ENCODE measurements at places on chromosomes 5 and 9.

DNA sequence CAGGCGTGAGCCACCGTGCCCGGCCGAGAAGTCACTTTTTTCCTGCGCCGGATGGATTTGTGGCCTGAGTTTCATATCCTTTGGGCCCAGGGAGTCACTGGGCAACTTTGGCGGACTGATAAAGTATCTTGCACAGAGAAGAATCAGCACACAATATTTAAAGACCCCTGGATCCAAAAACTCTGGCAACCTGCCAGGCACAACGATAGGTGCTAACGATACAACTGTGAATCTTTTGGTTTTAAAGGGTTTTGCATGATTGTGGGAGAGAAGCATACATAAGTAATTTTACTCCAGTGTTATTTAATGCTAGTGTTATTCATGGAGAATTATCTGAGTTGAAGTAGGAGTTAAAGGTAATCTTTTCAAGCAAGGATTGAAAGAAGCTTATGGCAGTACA lies 85.3 kb downstream of the TAF11L14 start:
- H3K27me3 ChIP-seq = peaks cover 11% of the 10 kb centered on the region
- H3K4me3 ChIP-seq = no peak overlapping the region
- H3K36me3 ChIP-seq = no peaks in the 10 kb centered on the region

GRCh38 chr9:5510360-5510931 lies at the start of gene PDCD1LG2:
PDCD1LG2 (plus strand) TSS chr9:5510531; CDS start chr9:5522547, 12,016 bp downstream.
- H3K27ac ChIP-seq = no peak within 1 kb of the TSS
- H3K27me3 ChIP-seq = no peaks in the 10 kb centered on the region
- no peaks in the 10 kb centered on the region for H3K4me1 ChIP-seq
- no peaks in the 10 kb centered on the region for H3K36me3 ChIP-seq
- no peak for DNase-seq

DNA sequence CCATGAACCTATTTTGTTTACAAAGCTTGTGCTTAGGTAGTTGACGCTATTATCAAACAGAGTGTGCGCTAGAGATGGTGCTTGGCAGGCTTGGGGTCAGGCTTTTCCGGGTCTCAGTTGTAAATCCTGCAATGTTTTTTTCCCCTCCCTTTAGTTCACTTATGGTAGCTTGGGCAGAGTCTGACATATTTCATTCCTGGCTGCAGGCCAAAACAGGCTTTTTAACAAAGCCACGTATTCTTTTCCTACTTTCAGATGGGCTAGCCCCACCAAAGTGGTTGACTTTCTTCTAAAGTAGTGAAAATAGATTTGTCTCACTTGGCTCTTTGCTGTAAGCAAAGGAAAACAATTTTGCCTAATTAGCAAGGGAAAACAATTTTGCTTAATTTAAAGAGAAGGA lies 58.0 kb upstream of the FBN2 start:
- H3K4me3 ChIP-seq = no peak overlapping the region
- no peaks in the 10 kb centered on the region for H3K36me3 ChIP-seq
- H3K27ac ChIP-seq = no peak overlapping the region
- H3K27me3 ChIP-seq = peaks cover 23% of the 10 kb centered on the region
- no peak for DNase-seq
- H3K4me1 ChIP-seq = peaks cover 12% of the 10 kb centered on the region

GRCh38 chr5:37777432-37778130 lies 62.3 kb downstream of the GDNF start:
- no peaks in the 10 kb centered on the region for H3K27me3 ChIP-seq
- H3K36me3 ChIP-seq = no peaks in the 10 kb centered on the region
- H3K4me3 ChIP-seq = no peak overlapping the region
- no peak overlapping the region for H3K27ac ChIP-seq

GRCh38 chr5:136055612-136056309 lies 27.0 kb downstream of the TGFBI start:
- no peaks in the 10 kb centered on the region for H3K27me3 ChIP-seq
- H3K36me3 ChIP-seq = no peaks in the 10 kb centered on the region
- H3K4me3 ChIP-seq = no peak overlapping the region
- H3K27ac ChIP-seq = no peak overlapping the region
- no peaks in the 10 kb centered on the region for H3K4me1 ChIP-seq
- no peak for DNase-seq

- no peak overlapping the region for H3K4me3 ChIP-seq
Measured at GRCh38 chr9:91187965-91188344, 173.8 kb downstream of the AUH start.

- DNase-seq = no peak
- no peaks in the 10 kb centered on the region for H3K27me3 ChIP-seq
- H3K27ac ChIP-seq = no peak overlapping the region
- peak overlapping the region; percentile 72 for H3K4me3 ChIP-seq
- no peaks in the 10 kb centered on the region for H3K36me3 ChIP-seq
- no peaks in the 10 kb centered on the region for H3K4me1 ChIP-seq
Measured at GRCh38 chr5:176424181-176424580, 7.8 kb upstream of the CLTB start.

DNA sequence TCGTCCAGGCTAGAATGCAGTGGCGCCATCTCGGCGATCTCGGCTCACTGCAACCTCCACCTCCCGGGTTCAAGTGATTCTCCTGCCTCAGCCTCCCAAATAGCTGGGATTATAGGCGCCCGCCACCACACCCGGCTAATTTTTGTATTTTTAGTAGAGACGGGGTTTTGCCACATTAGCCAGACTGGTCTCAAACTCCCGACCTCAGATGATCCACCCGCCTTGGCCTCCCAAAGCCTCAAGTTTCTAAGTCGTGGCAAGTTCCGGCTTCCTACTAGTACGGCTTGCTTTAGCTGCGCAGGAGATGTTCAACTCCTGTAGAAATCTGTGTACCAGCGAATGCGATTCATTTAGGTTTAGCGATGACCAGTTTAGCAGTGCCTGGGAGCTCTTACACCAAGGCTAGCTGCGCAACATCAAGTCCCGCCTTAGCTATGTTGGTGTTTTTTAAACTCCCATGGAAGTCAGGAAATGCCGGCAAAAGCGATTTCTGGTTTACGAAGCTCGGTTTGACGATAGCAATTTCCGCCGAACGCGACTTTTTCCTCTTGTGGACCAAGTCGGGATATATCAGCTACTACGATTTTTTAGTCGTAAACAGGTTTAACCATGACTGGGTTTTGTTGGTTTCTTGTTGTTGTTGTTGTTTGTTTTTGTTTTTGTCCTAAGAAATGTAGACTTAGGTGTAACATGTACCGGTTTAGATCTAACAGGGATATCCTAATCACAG lies 46.4 kb downstream of the ANXA2R start:
- no peaks in the 10 kb centered on the region for H3K4me1 ChIP-seq
- no peaks in the 10 kb centered on the region for H3K36me3 ChIP-seq
- peak overlapping the region; percentile 67 for H3K4me3 ChIP-seq

DNA sequence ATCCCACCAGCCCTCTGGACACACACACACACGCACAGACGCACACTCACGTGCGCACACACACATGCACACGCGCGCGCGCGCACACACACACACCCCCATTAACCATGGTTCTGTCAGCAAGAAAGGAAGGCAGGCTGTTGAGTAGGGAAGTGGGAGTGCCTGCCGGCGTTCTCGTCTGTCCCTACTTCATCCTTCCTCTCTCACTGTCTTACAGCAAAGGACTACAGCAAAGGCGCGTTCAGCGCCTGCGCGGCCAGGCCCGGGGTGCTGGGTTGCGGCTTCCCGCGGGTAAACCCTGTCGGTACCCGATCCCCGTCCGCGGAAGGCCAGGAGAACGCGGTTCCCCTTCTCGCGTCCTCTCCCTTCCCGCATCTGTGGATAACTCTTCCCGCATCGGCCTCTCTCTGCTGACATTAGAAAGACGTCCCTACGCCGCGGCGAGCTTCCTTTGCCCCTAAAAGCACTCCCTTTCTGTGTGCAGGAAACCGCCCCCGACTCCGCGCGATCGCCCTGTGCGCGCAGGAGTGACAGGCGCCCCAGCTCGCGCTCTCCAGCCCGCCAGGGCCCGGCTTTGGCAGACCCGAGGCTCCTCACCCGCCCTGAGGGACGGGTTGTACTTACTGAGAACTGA lies 219.2 kb downstream of the AGTPBP1 start:
- H3K4me1 ChIP-seq = no peaks in the 10 kb centered on the region
- H3K4me3 ChIP-seq = peak overlapping the region; percentile 78
- peaks cover 22% of the 10 kb centered on the region for H3K27me3 ChIP-seq
- H3K27ac ChIP-seq = no peak overlapping the region

GRCh38 chr5:142726188-142726731 lies 40.4 kb upstream of the FGF1 start:
- H3K36me3 ChIP-seq = no peaks in the 10 kb centered on the region
- no peak for DNase-seq
- no peaks in the 10 kb centered on the region for H3K27me3 ChIP-seq

- no peaks in the 10 kb centered on the region for H3K36me3 ChIP-seq
- no peak overlapping the region for H3K27ac ChIP-seq
- no peak overlapping the region for H3K4me3 ChIP-seq
- no peak for DNase-seq
- no peaks in the 10 kb centered on the region for H3K27me3 ChIP-seq
Measured at GRCh38 chr5:173139631-173140030, 4.7 kb upstream of the BNIP1 start.

DNA sequence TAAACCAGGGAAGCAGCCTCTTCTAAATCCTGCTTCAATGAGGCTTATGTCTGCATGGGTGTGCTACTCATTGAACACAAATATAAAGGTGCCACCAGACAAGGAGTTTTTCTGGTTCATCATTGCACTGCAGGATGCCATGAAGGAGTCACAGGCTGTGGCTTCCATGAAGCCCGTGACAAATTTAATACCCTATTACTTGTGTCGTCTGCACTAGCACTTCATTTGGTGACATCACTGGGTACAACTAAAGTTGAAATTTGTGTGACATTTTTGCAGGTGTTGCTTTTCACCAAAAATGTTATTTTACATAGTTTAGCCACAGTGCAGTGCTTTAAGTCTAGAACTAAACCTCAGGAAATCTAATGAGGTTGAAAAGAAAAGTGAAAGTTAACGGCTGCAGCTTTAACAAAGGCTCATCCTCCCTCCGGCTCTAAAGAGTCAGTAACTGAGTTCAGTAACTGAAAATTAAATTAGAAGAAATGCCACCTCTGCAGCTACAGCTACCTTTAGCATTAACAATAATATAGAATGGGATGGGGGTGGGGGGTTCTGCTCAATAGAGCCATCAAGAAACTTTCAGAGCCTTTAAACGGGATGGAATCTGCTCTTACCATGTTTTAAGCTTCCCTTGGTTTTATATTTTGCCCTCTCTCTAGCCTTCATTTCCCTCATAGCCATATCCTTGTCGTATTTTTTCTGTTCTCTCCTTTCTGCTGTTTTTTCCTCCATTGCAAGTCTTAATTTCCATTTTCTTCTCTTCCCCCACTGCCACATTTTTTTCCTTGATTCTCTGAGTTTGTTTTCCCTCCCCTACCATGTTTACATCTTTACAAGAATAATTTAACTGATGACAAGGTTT lies 233.8 kb upstream of the TMEM161B start:
- H3K27ac ChIP-seq = no peak overlapping the region
- H3K4me3 ChIP-seq = no peak overlapping the region

DNA sequence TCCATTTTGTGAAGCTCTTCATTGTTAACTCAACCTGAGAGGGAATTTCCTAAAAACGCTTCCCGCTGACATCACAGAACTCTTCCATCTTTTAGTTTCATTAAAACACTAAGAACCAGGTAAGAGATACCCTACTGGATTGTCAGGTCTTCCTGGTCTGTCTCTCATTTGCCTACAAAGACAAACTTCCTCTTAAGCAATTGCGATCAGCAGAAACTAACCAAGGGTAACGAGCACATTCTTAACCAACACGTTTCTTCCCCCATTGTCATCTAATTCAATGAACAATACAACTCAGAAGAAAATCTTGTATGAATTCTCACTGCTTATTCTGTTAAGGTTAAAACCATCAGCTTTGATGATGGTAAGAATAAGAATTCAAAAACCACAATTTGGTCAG lies 6.6 kb downstream of the FBXW11 start:
- DNase-seq = no peak
- peaks cover 28% of the 10 kb centered on the region for H3K4me1 ChIP-seq
- H3K27ac ChIP-seq = no peak overlapping the region
- peaks cover 7% of the 10 kb centered on the region for H3K36me3 ChIP-seq

DNA sequence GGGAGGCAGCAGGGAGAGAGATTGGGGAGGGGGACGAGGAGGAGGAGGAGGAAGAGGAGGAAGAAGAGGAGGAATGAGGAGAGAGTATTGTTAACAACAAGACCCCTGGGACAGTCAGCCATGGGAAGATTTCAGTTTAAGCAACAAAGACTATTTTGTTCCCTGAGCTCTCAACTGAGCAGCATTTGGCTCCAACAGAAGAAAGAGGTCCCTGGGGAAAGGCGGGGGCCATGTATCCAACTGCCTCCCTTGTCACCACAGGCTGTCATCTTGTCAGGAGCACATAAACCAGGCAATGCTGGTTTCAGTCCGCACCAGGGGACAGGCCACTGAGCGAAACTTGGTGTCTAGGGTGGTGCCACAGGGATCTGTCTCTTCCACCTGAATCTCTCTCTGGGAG lies 316.1 kb downstream of the TLE1 start:
- DNase-seq = no peak
- H3K27ac ChIP-seq = no peak overlapping the region
- no peaks in the 10 kb centered on the region for H3K36me3 ChIP-seq
- peaks cover 11% of the 10 kb centered on the region for H3K4me1 ChIP-seq

DNA sequence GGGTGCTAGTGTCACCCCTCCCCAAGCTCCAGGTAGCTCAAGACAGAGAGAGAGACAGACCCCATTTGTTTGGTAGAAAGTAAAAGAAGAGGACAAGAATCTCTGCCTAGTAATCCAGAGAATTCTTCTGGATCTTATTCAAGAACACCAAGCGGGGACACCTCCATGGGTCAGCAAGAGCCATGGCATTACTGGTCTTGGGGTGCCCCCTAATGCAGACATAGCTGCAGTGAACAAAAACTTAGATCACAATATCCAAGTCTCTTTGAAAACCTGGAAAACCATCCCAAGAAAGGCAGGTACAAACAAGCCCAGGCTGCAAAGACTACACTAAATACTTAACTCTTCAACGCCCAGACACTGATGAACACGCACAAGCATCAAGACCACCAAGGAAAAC lies 29.9 kb upstream of the PDE4D start:
- H3K27me3 ChIP-seq = no peaks in the 10 kb centered on the region
- H3K36me3 ChIP-seq = no peaks in the 10 kb centered on the region
- no peak overlapping the region for H3K27ac ChIP-seq
- DNase-seq = peak; percentile 53
- no peaks in the 10 kb centered on the region for H3K4me1 ChIP-seq

DNA sequence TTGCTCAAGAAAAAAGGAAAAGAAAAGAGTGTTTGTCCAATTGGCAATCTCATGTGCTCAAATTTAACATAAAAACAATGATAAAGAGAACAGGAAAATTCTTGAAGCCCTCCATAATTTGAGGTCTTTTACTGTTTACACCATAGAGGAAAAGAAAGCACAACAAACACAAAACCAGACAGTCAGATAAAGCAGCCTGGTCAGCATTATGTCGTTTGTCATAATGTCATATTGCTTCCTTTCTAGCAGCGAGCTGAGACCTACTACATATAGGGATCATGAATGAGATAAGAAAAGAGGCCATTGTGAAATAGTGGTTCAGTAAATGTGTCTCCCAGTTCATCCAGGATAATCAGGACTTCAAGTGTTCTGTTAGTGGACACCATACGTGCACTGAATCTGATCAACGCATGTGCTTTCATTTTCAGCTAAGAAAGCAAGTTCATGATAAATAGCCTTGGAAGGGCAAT lies 64.7 kb upstream of the SELENOP start:
- no peak overlapping the region for H3K4me3 ChIP-seq
- H3K4me1 ChIP-seq = no peaks in the 10 kb centered on the region
- no peaks in the 10 kb centered on the region for H3K36me3 ChIP-seq
- DNase-seq = no peak
- H3K27ac ChIP-seq = no peak overlapping the region

- DNase-seq = no peak
- H3K36me3 ChIP-seq = no peaks in the 10 kb centered on the region
- no peak overlapping the region for H3K27ac ChIP-seq
- H3K4me1 ChIP-seq = peaks cover 16% of the 10 kb centered on the region
- no peaks in the 10 kb centered on the region for H3K27me3 ChIP-seq
- no peak overlapping the region for H3K4me3 ChIP-seq
Measured at GRCh38 chr9:81534138-81534875, 155.0 kb downstream of the TLE1 start.
